ENCODE measurements at places on chromosomes 2 and 18.

- DNase-seq: peak; percentile 58
Observed at GRCh38 chr2:42385225-42385624, 24.2 kb upstream of the COX7A2L start.

DNA sequence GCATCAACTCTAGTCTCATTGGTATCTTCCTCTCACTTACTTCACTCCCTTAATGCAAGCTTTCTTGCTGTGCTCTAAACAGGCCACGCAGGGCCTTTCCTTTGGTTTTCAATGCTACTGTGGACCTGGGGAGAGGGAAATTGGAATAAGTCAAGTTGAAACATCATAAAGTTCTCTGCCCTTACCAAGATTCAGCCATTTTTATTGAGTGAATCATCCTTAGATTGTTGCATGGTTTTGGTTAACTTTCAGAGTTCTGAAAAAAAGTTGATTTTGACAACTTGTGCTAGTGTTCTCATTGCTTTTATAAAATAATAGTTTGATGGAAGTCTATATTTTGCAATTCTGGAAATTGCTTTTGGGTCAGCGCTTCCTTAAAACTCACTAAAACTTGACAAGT is 852.8 kb upstream of the ACVR2A start:
- DNase-seq: no peak

DNA sequence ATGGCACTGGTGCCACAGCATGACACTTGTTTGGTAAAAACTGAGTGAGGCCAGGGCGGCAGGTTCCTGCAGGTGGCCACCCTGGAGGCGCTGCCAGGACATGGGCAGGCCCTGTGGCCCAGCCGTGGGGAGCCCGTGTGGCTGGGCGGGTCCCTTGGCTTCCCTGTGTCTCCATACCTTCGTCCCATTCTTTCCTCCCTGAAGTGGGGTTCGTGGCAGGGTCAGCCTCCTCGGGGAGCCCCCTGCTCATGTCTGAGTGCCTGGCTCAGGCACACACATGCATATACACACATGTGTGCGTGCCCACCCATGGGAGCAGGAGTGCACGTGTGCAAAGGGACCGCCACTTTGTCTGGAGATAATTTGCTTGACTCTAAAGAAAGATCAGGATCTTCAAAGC is 86.5 kb upstream of the HDAC4 start:
- no peak for DNase-seq

DNA sequence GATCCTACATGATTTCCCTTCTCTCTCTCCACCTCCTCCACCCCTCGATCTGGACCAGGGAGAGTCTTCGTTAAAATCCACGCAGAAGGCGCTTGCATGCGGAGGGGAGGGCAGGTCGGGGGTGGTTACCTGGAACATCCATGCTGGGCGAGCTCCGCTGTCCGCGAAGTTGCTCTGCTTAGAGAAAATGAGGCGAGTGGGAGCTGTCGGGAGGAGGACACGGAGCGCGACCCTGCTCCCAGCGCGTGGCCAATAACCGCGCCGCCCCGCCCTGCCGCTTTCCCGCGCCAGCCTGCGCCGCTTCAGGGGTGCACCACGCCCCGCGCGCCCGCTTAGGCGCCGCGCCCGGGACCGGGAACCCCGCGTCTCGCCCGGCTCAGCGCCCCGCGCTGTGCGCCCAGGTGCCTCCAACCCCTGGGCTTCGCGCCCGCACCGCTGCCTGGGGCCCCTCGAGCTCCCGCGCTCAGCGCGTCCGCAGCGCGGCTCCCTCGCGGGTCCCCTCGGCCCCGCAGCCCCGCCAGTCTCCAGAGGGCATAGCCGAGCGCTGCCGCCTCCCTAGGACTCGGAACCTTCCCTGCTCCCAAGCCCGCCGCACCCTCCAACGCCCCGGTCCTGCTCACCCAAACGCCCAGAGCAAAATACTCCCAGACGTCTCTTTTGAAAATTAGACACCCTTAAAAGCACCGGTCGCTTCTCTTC is 636 bp downstream of the CBLN2 start:
- DNase-seq: peak; percentile 63

DNA sequence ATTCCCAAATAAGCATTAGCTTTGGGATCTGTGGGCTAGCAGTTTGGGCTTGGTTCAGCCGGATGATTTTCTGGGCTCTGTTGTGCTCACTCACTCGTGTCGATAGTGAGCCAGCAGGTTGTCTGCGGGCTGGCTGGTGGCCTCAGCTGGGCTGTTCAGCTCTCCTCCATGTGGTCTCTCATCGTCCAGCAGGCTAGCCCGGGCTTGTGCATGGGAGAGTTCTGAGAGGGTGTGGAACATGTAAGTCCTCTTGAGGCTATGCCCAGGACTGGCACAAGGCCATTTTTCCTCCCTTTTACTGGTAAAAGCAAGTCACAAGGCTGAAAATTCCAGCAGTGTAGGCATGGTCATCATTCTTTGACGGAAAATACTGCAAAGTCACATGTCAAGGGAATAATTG is 38.5 kb downstream of the NTSR2 start:
- no peak for DNase-seq

GRCh38 chr18:9574473-9575115 is 39.8 kb downstream of the PPP4R1 start:
- DNase-seq: no peak

DNA sequence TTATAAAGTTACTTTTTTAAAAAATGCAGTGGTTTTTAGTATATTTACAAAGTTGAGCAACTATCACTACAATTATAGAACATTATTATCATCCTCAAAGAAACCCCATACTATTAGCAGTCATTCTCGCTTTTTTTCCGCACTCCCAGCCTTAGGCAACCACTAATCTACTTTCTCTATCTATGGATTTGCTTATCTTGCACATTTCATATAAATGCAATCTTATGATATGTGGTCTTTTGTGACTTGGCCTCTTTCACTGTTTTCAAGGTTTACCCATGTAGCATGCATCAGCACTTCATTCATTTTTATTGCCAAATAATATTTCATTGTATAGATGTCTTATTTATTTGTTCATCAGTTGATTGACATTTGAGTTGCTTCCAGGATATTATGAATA is 273.4 kb downstream of the AGPS start:
- no peak for DNase-seq

DNA sequence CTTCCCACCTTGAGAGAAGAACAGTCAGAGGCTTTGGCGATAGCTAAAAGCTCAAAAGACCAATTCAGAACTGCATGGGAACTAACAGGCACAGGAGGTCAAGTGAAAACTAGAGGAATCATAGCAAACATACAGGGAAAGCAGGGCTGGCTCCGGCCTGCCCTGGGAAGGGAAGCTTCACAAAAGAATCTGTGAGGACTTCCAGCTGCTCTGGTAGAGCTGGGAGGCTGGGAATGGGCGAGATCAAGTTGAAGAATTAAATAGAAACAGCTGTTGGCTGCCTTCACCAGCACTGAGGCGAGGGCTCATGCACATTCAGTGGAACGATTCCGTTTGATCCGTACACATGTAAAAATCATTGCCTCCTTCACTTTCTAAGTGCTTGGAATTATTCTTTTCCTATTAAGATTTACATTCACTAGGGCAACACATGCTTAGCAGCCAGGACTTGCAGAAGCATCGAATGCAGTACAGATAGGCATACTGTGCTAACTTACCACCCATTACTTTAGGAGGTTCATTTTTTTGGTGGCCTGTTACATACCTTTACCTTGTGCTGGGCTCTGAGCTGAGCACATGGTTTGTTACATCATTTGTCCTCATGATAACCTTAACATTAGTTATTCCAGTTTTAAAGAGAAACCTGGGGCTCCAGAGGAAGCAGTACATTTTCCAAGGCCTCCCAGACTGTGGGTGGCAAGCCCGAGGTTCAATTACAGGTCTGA is 125.4 kb upstream of the RNF152 start:
- DNase-seq: no peak

GRCh38 chr2:83115606-83116005 is 1343.5 kb downstream of the SUCLG1 start:
- DNase-seq: no peak

DNA sequence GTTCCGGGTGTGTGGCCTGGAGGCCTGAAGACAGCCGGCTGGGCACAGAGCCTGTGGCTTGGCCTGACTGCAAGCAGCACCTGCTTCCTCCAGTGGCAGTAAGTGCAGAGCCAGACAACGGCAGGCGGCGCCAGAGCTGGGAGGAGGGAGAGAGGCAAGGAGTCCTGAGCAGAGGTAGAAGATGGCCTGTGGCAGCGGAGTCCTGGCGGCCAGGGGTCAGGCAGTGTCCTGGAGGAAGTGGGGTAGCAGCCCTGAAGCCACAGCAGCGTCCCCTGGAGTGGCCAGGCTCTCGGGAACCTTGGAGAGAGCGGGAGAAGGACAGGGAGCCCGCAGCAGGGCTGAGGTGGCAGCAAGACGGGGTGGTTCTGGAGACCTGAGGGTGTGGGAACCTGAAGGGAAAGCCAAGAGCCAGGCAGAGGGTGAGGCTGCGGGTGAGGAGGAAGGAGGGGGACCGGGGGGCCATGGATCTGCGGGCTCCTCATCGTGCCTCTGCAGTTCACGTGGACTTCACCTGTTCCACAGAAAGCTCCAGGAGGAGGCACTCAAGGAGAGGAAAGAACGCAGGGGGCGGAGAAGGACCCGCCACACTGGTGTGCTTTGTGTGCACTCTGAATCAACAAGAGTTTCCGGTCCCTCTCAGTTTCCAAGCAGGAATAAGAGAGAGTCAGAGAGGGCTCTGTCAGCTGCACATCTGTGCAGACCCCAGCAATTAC is 85.9 kb downstream of the USP40 start:
- peak; percentile 24 for DNase-seq

DNA sequence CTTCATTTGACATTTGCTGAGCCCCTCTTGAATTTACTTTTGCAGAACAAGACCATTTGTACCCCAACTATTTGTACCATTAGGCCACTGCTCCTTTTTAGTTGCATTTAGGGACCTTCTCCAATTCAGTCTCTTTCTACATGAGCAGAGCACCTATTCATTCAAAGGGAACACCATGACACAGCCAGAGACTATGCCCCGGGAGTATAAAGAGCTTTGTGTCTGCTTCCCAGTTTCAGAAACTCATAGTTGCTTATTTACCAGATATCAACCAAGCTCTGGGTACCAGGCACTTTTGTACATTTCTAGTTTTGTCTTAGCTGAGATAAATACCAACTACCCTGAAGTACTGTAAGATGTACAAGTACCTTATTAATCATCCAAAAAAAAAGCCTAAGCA is 269.1 kb upstream of the SIX3 start:
- no peak for DNase-seq

GRCh38 chr2:233278921-233279320 is 27.4 kb downstream of the ATG16L1 start:
- no peak for DNase-seq

GRCh38 chr2:237128026-237128703 is 42.5 kb downstream of the COPS8 start:
- no peak for DNase-seq

DNA sequence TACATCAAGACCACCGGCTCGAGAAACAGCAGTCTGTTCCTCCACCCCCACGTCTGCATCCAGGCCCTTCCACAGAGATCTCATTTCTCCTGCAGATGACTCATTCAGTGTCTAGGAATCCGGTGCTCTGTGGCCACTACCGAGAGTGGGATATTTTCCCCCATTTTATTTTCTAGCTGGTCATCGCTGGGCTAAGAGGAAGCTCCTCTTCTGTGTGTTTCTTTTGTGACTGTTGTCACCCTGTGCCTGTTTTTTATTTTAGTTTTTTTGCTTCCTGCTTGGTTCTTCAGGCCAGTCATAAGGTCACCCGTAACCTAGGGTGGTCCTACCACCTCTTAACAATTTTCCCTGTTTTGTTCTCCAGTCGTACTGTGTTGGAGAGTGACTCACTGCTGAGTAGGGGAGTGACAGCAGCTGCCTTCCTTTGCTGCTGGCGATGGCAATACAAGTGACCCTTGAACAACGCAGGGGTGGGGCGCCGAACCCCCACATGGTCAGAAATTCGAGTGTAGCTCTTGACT is 6.7 kb downstream of the RAMP1 start:
- no peak for DNase-seq

- no peak for DNase-seq
Observed at GRCh38 chr2:165305391-165306096, 66.3 kb downstream of the SCN2A start.

- no peak for DNase-seq
Observed at GRCh38 chr2:204401114-204401513, 144.2 kb upstream of the PARD3B start.

DNA sequence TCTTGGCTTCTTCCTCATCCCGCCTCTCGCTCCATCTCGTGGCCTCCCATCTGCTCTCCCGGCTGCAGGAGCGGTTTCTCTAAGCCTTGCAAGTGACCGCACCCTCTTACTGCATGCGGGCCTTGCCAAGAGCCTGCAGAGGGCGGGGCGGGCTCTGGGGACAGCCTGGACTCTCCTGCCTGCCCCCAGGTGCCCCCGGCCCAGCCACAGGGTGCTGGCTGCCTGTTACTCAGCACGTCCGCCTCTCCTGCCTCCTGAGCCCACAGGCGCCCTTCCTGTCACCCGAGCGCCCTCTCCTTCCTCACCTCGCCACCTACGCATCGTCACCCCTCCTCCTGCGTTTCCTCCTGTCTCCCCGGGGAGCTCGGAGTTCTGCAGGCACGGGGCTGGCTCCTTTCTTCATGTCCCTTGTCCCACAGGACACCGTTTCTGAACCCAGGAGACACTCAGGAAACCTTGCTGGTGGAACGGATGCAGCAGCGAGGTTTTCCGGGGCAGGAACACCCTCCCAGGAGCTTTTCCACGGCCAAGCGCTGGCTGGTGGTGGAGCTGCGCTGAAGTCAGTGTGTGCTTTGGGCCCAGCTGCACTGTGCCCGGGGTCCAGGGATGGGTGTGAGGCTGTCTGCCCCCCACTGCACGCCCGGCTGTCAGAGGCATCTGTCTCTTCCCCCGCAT is 28.5 kb downstream of the HPCAL1 start:
- DNase-seq: no peak

GRCh38 chr2:126661702-126662500 is 5.9 kb downstream of the GYPC start:
- no peak for DNase-seq

- no peak for DNase-seq
Observed at GRCh38 chr2:24199968-24200590, 25.2 kb downstream of the FAM228A start.

DNA sequence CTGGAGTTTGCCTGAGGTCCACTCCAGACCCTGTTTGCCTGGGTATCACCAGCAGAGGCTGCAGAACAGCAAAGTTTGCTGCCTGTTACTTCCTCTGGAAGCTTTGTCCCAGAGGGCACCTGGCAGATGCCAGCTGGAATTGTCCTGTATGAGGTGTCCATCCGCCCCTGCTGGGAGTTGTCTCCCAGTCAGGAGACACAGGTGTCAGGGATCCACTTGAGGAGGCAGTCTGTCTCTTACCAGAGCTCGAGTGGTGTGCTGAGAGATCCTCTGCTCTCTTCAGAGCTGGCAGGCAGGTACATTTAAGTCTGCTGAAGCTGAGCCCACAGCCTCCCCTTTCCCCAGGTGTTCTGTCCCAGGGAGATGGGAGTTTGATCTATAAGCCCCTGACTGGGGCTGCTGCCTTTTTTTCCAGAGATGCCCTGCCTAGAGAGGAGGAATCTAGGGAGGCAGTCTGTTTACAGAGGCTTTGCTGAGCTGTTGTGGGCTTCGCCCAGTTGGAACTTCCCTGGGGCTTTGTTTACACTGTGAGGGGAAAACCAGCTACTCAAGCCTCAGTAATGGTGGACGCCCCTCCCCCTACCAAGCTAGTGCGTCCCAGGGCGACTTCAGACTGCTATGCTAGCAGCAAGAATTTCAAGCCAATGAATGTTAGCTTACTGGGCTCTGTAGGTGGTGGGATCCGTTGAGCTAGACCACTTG is 34.7 kb downstream of the TFPI start:
- no peak for DNase-seq

- DNase-seq: no peak
Observed at GRCh38 chr2:10575609-10576280, 114.0 kb downstream of the NOL10 start.
